ENCODE measurements at places on chromosomes 6 and 20.

GRCh38 chr6:107061125-107062020 is 33.4 kb downstream of the MTRES1 start:
- no peak for DNase-seq

DNA sequence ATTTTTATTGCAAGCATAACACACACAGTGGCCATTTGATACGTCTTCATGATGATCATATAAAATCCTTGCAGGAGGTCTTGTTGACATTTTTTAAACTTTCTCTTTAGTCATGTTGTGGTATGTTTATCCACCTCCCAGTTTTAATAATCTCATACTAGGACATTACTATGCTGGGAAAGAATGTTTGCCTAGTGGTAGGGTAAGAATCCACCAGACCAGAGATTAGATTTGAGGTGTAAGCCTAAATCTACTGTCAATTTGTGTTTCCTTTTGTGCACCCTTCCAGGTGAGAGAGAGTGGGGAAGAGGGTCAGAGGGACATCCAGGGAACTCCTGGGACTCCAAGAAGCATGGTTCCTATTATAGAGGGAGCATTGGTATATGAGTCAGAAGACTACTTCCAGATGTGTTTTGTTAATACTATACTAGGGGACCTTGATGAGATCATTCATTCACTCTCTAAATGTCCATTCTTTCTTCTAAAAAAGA is 298.3 kb upstream of the SASH1 start:
- DNase-seq, result no peak

DNA sequence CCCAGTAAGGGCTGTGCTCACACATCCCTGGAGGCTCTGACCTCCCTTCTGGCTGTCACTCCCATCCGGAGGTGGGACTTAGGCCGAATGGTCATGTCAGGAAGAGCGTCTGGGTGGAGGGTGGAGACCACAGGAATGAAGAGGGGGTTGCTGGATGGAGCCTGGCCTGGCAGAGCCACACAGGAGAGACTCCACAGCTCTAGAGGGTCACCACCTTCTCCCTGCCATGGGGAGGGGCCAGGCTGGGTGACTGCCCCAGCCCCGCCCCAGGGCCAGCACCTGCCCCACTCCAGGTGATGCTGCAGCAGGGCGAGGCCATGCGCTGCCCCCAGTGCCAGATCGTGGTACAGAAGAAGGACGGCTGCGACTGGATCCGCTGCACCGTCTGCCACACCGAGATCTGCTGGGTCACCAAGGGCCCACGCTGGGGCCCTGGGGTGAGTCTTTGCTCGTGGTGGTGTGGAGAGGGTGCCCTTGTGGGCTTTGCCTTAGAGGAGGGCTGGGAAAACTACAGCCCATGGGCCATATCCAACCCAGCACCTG is 20.6 kb downstream of the RBCK1 start:
- no peak for DNase-seq

DNA sequence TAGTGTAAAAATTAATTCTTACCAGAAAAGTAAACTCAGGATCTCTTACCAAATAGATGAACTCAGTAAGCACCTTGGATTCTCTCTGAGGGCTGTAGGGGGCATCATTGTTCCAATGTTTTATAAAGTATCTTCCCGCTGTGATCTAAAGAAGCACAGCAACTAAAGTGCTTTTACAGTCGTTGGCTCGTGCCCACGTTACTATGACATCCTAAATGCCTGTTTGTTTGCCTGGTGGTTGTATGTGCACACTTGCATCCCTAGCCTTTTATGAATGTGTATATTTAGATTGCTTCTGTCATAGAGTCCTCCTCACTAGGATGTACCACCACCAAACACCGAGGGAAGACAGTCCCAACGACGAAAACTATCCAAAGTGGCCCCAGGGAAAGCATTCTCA is 34.5 kb downstream of the SLX4IP start:
- DNase-seq, result peak; percentile 73

GRCh38 chr20:6882561-6883291 is 115.2 kb downstream of the BMP2 start:
- no peak for DNase-seq

DNA sequence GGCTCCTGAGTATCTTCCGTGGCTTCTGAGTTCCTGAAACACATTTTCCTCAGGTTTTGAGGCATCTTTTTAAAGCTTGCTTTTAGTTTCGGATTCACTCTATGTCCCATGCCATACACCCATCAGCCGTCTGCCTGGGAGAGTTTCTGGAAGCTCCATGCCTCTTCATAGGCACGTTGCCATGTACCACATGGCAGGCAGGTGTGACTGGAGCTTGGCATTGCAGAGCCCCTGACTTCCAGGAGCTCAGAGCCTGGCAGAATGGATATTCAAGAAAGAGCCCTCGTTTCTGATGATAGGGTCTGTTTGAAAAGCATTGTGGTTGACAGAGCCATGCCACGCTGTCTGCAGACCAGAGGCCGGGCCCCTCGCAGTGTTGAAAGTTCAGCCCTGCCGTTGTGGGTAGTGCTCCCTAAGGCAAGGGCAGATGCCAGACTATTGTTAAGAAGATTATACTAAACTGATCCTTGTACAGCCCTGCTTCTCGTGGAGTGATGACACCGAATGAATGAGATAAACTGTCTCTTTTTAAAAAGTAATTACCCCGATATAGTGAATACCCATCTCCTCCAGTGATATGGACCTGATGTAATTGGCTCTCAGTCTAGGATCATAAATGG is 100.0 kb downstream of the RPP40 start:
- no peak for DNase-seq

- DNase-seq, result no peak
These were observed 9.8 kb upstream of the DEF6 start for GRCh38 chr6:35287671-35288396.

DNA sequence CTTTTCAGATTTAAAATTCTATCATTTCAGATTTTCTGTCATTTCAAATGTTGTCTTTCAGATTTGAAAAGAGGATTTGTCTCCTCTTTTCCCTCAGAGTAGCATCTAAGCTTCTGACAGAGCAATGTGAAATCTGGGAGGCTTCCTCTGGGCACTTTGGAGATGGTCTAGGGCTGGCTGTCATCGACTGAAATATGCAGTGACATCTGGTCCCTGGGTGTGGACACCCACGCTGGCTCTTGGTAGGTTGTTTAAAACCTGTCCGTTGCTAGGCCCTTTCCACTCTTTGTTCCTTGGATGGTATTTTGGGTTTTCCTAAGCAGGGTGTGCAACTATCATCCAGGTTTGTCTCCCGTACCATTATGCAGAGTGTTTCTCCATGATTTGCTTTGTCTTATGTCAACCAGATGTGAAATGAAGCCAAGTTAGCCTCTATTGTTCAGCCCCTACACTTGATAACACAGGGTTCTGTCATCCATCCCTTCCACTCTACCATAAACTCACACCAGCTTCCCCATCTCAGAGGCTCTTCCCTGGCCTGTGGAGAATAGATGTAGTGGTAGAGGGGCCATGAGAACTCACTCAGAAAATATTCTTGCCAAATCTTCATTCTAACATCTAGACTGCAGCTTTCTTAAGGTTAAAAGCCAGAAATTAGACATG is 5.0 kb upstream of the VIP start:
- DNase-seq, result no peak

DNA sequence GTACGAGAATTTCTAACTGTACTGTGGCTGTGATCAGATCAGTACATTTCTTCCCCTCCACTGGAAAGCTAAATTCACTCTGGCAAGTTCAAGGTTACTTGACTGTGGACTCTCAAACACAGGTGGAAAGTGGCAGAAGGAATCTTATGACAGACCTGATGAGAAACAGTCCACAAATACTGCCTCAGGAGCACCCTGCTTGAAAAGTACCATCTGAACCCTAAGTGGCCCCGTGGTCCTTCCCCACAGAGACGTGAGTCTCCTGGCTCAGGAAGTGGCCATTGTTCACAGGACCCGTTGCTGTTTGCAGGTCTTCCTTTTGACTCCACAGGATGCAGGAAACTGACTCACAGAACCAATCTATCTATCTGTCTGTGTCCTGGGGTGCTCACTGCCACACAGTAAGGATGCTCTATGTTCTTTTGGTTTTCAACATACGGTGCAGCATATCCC is 47.5 kb upstream of the NHSL1 start:
- DNase-seq, result no peak

DNA sequence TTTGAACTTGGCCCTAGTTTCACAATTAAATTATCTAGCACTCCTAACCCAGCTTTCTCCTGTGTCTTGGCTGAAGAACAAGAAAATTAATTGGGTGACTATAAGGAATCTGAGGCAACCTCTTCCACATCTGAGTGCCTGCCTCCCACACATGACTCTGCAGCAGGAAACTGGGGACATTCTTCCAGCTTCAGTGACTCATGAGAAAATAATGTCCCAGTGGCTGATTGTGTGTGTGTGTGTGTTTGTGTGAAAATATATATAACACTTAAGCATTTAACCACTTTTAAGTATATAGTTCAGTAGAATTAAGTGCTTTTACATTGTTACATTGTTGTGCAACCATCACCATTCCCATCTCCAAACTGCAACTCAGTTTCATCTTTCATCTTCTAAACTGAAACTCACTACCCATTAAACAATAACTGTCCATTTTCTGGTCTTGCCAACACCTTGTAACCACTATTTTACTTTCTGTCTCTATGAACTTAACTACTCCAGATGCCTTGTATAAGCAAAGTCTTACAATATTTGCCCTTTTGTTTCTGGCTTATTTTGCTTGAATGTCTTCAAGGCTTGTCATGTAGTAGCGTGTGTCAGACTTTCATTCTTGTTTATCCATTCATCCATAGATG is 8.7 kb downstream of the TRIM38 start:
- DNase-seq, result no peak

DNA sequence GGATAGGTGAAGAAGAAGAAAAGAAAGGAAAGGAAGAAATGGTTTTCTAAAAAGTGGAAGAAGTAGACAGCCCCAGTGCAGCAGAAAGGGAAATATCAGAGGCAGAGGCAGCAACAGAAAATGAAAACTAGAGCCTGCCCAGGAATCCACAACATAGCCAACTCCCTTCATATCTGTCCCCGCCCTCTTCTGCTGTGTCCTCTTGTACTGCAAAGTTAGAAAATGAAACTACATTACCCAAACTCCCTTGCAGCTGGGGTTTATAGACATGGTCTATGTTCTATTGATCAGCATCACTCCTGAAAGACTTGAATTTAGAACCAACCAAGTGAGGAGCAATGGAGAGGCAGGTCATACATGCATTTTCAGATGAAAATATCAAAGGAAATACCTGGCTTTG is 200.5 kb upstream of the PHACTR1 start:
- DNase-seq, result no peak

DNA sequence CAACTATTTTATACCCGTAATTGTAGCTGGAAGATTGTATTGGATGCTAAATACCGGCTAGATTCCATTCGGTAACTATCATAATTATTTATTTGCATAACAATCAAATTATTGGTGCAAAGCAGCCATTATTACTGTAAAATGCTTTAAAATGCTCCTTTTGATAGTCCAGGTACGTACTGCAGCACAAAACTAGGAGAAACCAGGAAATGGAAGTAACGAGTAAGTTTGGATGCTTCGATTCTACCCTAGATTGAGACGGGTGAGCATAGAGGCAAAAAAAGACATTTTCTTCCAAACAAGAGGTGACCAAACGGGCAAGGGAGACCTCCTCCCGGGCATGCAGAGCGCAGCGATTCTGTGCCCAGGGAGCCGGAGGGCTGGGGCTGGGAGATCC is 469 bp upstream of the XRN2 start:
- peak; percentile 45 for DNase-seq

DNA sequence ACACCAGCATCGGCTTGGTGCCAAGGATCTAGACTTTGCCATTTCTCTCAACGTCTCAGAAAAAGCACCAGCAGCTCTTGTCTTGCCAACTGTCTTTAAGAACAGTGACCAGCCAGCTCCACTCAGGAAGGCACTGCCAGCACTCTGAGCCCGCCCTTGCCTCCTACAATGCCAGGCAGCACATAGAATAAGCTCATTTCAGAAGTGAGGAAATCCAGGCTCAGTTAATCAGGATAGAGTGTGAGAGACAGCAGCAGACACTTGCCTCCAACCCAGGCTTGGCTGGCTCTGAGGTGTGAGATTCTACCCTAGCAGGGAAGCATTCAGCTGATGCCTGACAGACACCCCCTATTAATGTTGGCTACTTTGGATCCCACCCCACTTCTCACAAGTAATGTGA is 4.3 kb upstream of the SYNDIG1 start:
- DNase-seq, result no peak

DNA sequence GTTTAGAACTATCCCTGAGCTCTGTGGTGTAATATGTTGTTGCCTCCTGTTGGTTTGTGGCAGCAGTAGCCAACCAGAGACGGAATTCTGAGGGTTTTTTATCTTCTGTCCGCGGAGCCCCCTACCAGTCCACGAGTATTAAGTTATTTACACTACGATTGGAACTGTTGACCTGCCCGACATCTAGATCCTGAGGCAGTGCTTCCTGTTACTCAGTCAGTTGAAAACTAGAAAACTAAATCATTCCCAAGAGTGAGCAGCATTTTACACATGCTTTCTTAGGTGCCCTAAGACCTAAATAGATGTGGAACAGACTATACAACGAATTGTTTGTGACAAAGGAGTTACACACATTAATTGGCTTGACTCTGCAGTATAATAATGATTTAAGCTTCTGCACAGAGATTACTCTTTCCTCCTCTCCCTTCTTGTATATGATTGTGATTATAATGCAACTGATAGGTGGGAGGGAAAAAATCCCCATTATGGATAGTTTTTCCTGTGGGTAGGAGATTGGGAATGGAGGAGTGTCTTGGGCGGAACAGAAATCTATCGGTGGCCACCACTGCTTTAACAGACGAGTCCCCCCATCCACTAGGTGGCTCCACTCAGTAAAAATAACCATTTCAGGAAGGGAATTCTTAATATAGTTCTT is 1.7 kb downstream of the LOC128125822 start:
- DNase-seq, result no peak

DNA sequence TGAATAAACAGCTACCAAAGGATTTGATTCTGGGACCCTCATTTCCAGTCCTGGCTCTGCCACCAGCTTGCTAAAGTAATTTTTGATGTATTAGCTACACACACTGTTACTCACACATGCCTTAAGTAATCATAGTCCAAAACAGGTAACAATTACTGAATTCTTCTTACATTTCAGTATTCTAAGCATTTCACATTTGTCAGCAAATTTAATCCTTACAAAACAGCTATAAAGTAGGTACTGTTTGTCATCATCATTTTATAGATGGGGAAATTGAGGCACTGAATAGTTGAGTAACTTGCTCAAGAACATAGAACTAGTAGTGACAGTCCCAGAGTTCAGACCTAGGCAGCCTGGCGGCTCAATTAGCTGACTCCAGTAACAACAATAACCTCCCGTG is 272.6 kb downstream of the QKI start:
- no peak for DNase-seq

GRCh38 chr6:6841571-6841970 is 253.1 kb downstream of the LY86 start:
- no peak for DNase-seq

DNA sequence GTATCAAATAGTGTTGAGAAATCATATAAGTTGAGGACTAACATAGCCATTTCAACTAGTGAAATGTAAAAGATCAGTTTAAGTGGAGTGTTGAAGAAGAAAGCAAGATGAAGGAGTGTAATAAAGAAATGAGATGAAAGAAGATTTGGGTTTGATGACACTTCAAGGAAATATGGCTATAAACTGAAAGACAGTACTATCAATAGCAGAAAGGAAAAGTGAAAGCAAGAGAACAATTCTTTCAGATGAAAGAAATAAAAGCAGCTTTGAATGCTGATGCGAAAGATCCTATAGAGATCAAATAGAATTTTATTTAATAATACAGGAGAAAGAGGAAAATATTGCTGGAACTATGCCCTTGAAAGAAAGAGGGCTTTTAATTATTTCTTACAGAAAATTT is 92.8 kb upstream of the PRSS16 start:
- no peak for DNase-seq
